Liver (tissue), 10 donors: ENCODE measurements at places on chromosomes 5 and 9. TPM values are rescaled to one million over a fixed set of nuclear protein-coding genes. Genes with fewer than 3 reads are reported as not detected.
A peak's percentile ranks its signal among the peaks of the same experiment; 100 is the strongest.

PCDHGA8 gene
- 0.02 TPM for polyA plus RNA-seq

SPINK7 gene
- not detected for polyA plus RNA-seq

SLC1A3 gene
- polyA plus RNA-seq, result 1.8 TPM

GRCh38 chr9:117290856-117291622 lies 123.8 kb downstream of the ASTN2 start:
- H3K4me1 ChIP-seq, result no peaks in the 10 kb centered on the region
- no peak overlapping the region for H3K4me3 ChIP-seq
- H3K27me3 ChIP-seq, result peaks cover 5% of the 10 kb centered on the region
- no peak overlapping the region for H3K27ac ChIP-seq
- H3K36me3 ChIP-seq, result no peaks in the 10 kb centered on the region

DNA sequence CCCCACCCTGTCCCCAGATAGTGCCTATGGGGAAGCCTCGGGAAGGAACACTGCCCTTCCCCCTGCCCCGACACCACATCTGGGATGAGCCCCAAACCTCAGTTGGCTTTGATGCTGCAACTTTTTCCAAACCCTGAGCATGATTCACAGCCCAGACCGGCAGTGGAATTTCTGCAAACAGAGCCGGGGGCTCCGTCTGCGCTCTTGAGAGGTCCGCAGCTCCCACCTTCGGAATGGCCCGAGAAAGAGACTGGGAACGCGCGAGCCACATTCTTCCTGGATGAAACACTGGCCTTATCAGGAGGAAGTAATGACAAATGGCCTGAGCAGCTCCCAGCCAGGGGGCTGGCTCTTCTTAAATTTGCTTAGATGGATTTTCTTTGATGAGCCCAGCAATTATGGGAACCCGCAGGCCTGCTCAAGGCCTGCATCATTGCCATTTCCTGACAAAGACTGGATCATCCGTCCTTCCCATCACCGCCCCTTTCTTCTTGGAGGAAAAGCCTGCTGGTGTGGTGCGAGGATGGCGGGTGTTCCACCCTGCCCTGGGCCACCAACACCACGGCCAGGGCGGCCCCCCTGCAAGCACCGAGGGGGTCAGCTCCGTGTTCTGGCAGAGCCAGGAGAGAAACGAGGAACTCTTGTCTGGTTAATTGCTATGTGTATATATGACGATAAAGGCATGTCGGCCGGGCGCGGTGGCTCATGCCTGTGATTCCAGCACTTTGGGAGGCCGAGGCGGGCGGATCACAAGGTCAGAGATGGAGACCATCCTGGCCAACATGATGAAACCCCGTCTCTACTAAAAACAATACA lies 38.8 kb upstream of the COL5A1 start:
- DNase-seq, result peak; percentile 32
- no peaks in the 10 kb centered on the region for H3K4me1 ChIP-seq
- peak overlapping the region; percentile 35 for H3K27ac ChIP-seq
- H3K27me3 ChIP-seq, result peaks cover 4% of the 10 kb centered on the region
- no peaks in the 10 kb centered on the region for H3K36me3 ChIP-seq
- H3K4me3 ChIP-seq, result no peak overlapping the region

- no peak overlapping the region for H3K4me3 ChIP-seq
- H3K36me3 ChIP-seq, result no peaks in the 10 kb centered on the region
- peak overlapping the region; percentile 32 for H3K27ac ChIP-seq
- H3K27me3 ChIP-seq, result no peaks in the 10 kb centered on the region
- DNase-seq, result no peak
- no peaks in the 10 kb centered on the region for H3K4me1 ChIP-seq
Measured at GRCh38 chr9:70563431-70564204, 149.2 kb upstream of the KLF9 start.

DNA sequence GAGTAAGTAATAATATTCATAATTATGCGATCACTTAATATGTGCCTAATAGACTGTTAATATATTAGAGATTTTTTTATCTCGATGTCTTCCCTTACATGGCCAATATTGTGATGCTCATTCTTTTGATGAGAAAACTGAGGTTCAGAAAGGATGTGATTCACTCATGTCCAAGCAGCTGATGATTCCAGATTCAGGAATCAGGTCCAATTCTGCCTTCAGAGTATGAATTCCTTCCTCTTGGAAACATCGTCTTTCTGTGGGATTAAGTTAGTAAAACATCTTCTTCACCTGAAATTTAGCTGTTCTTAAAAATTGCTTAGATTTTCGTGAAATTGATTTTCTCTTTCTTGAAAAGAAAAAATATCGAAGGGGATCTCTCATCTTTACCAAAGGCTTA lies 242.5 kb upstream of the RFX3 start:
- no peak overlapping the region for H3K4me3 ChIP-seq
- DNase-seq, result no peak
- H3K27me3 ChIP-seq, result peaks cover 3% of the 10 kb centered on the region
- H3K27ac ChIP-seq, result no peak overlapping the region
- H3K4me1 ChIP-seq, result no peaks in the 10 kb centered on the region

DNA sequence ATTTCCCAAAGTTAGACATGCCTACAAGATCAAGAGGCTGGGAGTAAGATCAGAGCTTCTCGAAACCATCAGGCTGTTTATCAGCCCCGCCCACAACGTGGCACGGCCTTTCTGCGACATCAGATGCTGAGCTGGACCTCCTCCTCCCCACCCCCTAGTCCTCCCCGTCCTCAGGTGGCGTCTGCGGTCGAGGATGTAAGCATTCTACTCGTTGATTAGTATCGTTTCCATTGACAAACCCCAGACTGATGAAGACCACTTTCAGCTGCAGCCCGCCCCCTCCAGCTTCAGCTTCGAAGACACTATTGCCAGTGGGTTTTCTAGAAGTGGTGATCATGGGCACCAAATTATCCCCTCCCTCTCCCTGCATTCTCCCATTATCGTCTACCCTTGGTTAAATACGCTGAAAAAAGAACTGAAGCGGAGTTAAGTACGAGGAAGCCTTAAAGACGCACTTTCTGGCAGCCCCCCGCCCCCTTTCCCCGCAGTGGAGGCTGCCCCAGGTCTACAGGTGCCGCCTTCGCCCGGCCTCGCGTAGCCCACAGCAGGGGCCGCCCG lies 1.1 kb downstream of the PPIC start:
- peak overlapping the region; percentile 94 for H3K27ac ChIP-seq
- no peaks in the 10 kb centered on the region for H3K27me3 ChIP-seq
- peaks cover 4% of the 10 kb centered on the region for H3K4me1 ChIP-seq
- DNase-seq, result no peak

DNA sequence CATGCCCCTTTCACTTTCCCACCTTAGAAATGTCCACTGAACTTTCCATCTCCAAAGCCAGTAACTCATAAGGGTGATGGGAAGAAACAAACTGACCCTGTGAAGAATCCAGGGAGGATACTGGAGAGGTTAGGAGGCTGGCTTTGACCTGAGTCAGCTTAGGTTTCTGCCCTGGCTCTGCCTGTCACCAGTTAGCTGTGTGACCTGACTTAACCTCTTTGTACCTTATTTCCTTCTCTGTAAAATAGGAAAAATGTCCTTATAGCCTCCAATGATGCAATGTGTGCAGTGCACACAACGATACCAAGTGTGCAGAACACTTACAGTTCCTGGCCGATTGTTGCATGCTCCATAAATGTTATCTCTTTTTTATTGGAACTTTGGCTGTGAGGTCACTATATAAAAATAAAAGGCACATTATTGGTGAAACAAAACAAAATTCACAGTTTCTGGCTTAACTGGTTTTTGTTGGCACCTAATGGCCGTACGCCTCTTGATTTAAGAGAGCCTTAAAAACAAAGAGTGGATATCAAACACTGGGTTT lies 37.8 kb downstream of the GABRP start:
- DNase-seq, result no peak
- no peaks in the 10 kb centered on the region for H3K27me3 ChIP-seq
- H3K27ac ChIP-seq, result no peak overlapping the region
- no peaks in the 10 kb centered on the region for H3K36me3 ChIP-seq
- no peak overlapping the region for H3K4me3 ChIP-seq

DNA sequence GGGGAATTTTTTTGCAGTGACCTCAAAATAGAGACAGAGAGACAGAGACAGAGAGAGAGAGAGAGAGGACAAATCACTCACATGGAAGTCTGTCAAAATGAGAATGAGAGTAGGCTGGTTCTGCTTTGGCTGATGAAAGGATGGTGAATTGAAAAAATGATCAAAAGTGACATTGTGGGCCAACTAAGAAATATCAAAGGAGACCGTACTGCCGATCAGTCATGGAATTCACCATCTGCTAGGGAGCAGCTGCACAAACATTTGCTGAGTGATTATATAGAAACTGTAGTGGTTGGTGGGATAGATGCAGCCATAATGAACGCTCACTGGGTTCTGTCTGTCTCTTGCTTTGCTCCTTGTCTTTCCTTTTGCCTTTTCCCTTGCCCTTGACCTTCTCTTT lies 476.6 kb upstream of the SGCD start:
- H3K4me1 ChIP-seq, result no peaks in the 10 kb centered on the region
- H3K27me3 ChIP-seq, result no peaks in the 10 kb centered on the region
- H3K36me3 ChIP-seq, result no peaks in the 10 kb centered on the region
- H3K4me3 ChIP-seq, result no peak overlapping the region
- no peak overlapping the region for H3K27ac ChIP-seq
- DNase-seq, result no peak

DNA sequence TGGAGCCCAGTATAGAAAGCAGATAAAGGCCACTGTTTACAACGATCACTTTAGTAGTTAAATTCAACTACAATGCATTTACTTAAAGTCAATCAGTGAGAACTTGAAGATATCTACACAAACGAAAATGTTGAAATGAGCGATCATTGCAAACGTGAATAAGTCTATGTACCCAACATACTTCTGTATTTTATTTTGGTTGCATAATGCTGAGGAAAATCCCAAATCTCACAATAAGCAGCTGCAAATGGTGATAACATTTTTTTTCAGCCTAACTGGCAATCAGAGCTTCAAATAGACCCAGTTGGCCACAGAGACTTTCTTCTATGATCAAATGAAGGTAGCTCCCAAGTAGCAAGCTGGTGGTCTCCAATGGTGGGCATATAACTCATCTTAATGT lies 32.1 kb downstream of the PDGFRB start:
- H3K36me3 ChIP-seq, result no peaks in the 10 kb centered on the region
- no peak overlapping the region for H3K4me3 ChIP-seq
- no peak overlapping the region for H3K27ac ChIP-seq

DNA sequence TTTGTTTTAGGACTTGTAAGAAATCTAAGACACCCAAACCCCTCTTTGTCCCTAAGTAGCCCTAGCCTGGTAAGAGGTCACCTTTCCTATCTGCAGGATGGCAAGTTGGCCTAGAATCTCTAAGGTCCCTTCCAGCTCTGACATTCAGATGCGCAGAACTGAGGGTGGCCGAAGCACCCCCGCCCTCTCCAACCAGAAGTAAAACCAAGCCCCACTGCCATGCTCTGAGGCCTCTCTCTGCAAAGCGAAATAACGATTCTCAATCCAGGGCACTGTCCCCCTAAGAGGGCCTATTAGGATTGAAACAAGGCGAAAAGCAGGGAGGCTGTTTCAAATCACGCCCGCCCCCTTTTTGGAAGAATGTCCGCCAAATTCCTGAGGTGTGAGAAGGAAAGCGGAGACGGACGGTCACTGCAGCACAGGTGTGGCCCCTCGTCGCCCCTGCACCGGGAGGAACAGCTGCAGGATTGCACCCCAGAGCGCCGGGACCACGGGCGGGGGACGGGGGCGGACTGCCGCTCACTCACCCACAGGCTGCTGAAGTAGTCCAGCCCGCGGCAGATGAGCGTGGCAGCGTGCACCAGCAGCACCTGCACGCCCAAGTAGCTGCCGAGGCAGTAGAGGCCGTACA lies 824 bp downstream of the TMEM245 start:
- peaks cover 41% of the 10 kb centered on the region for H3K4me1 ChIP-seq
- no peaks in the 10 kb centered on the region for H3K27me3 ChIP-seq
- H3K36me3 ChIP-seq, result no peaks in the 10 kb centered on the region
- DNase-seq, result peak; percentile 50
- peak overlapping the region; percentile 93 for H3K27ac ChIP-seq

DNA sequence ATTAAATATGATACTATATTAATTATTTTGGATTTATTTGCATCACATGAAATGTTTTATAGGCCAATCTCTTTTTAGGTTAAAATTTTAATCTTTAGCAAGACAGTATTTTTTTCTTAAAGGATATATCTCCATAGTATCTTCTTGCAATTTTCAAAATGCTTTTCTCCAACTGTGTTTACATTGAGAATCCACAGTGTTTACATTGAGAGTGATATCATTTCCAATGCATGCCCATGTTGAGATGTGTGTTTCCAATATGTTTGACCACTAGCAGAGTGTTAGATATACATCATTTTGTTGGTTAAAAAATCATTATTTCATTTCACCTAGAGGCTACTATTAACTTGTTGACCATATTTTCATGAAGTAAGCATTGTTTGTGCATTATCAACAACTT lies 17.3 kb downstream of the VCAN start:
- no peak overlapping the region for H3K4me3 ChIP-seq
- no peak for DNase-seq
- H3K4me1 ChIP-seq, result no peaks in the 10 kb centered on the region
- H3K36me3 ChIP-seq, result no peaks in the 10 kb centered on the region
- no peak overlapping the region for H3K27ac ChIP-seq
- H3K27me3 ChIP-seq, result no peaks in the 10 kb centered on the region

GRCh38 chr5:32022638-32023037 lies 151.5 kb downstream of the GOLPH3 start:
- H3K27ac ChIP-seq, result no peak overlapping the region
- H3K4me3 ChIP-seq, result no peak overlapping the region
- H3K36me3 ChIP-seq, result no peaks in the 10 kb centered on the region
- no peaks in the 10 kb centered on the region for H3K27me3 ChIP-seq
- DNase-seq, result no peak
